Midbrain (tissue), 1 donor: ENCODE measurements at places on chromosomes 2 and 18.
A peak's percentile ranks its signal among the peaks of the same experiment; 100 is the strongest.

DNA sequence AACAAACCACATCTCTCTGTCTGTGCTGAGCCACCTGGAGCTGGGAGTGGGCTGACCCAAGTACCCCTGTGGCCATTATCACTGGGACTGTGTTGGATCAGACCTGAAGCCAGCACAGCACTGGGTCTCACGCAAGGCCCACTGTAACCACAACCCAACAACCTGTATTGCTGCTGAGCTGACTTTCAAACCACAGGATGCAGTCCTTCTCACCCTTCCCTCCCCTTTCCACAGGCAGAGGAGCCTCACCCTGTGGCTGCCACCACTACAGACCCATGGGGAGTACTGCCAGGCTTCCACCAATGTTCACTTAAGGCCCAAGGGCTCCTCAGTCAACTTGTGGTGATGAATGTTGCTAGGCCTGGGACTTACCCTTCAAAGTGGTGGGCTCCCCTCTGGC lies 135.7 kb downstream of the DIS3L2 start:
- DNase-seq: no peak

DNA sequence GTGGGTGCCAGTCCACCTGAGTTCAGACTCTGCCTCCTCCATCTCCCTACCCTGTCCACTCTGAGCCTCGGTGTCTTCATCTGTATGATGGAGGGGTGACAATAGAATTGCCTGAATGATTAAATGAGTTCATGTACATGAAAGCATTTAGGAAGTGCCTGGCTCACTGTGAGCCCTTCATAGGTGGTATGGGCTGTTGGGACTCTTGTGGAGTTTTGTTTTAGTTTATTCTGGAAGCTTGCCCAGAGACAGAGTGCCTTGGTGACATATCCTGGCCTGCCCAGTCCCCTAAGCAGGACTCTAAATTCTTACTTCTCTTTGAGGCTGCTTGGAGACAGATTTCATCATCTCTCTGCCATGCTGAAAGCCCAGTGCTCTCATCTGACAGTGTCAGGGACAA lies 24.5 kb upstream of the GIGYF2 start:
- DNase-seq: no peak

DNA sequence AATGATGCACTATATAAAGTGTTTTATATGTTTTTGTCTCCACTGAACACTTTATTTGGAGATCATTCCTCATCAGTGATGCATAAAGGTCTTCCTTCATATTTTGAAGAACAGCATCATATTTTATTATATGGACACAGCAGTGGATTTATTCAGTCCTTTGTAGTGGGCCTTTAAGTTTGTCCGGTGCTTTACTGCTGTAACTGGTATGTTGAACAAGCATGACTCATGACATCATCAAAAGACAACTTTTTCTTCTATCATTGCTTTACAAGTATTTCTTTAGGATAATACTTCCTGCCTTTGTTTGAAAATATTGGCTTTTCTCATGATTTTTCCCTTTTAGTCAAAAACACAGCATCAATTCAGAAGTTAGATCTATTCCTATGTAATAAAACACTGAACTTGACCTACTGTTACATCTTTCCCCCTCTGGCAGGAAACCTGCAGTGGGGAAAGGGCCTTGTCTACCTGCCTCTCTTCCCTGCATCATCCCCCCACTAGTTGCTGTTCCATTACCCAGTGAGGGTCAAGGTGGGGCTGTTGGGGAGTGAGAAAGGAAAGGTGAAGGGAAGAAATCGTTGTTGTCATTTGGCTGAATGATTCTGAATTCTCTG lies 241.2 kb downstream of the CYP26B1 start:
- DNase-seq: no peak

GRCh38 chr18:38619129-38619528 lies 1053.5 kb upstream of the CELF4 start:
- no peak for DNase-seq

- no peak for DNase-seq
These were observed 190.7 kb downstream of the CDH7 start for GRCh38 chr18:65941482-65941881.

- no peak for DNase-seq
These were observed 77.1 kb upstream of the CTAGE1 start for GRCh38 chr18:22494771-22495170.

DNA sequence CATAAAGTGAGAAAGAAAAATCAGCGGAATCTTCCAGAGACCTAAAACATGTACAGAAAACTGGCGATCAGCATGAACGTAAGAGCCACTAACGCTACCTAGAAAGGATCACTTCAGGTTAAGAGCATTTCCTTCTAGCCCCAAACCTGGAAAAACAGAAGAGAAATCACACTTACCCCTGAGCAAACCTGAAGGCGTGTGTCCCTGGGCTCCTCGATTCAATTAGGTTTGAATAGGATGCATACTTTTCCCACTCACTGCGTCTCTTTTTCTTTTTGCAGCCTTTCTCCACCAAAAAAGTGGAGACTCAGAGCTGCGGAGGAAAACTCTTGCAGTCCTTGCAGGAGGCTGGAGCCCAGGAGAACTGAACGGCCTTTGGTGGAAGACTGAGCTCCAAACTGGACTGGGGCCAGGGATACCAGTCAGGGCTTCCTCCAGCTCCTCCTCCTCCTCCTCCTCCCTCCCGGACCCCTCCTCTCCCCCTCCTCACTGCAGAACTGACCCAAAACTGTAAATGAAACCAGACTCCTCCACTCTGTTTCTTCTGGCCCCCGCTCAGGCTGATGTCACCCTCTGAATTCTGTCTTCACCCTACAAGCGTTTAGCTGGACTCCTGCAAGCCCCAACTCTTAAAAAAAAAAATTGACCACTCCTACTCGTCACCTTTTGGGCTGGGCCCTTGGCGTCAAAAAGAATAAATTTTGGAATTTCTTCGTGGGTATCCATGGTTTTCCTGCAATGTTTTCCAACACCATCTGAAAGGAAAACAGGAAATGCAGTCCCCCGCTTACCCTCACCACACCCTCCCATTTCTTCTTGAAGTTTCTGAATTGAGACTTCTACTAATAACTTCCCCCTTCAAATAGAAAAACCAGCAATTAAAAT lies at the start of gene COL6A3:
Gene COL6A3 (minus strand): TSS at position 388 of the 885 bp plus-strand sequence. CDS start 17,347 bp downstream, outside the sequence.
- no peak for DNase-seq

DNA sequence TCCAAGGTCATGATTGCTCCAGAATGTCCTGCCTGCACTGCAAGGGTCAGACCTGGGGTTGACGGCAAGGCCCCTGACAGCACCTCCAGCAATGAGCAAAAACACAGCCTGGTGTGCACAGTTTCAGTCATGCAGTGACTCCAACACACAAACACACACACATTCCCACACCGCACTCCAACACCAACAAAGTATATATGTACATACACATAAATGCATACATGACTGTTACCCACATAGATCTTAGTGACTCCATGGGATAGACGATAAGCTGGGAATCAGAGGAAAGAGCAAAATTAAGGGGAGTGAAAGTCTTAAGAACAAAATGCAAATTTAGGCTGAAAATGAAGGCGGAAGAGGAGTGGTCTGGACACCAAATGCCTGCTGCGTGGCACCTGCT lies 112.7 kb upstream of the TEKT4 start:
- no peak for DNase-seq

- DNase-seq: no peak
These were observed 122.9 kb upstream of the ACVR1C start for GRCh38 chr2:157751462-157752058.

GRCh38 chr18:12307701-12308385 lies at the start of gene TUBB6:
TUBB6 (plus strand) TSS chr18:12308241; CDS start chr18:12308293, 52 bp downstream.
- DNase-seq: no peak

DNA sequence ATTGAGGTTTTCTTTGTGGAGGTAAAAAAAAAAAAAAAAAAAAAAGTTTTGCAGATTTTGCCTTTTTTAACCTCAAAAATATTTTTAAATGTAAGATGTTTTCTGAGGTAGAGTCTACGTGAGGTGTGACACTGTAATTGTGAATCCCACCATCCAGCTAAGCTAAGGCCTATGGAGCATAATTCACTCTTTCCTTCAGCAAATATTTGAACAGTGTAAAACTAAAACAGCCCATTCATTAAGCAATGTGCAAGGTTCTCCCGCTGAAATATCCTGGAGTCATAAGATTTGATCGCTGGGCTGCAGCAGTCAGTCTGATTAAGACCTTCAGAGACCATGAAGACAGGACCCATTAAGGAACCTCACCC lies 105.1 kb downstream of the HNRNPLL start:
- DNase-seq: no peak

DNA sequence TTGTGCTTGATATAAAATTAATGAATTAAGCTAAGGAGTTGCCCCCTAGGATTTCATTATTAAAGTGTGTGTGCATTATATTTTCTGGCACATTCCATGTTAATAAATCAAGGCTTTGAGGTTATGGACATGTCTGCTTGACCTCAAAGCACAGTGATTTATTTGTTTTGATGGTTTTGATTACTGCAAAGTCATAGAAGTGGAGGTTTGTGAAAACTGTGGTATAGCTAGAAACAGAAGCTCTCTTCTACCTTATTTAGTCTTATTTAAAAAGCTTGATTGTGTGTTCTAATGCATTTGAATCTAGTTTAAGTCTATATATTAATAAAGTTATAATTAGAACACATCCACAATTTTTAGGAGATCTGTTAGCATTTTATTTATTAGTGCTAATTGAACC lies 32.2 kb downstream of the DOK6 start:
- DNase-seq: no peak

DNA sequence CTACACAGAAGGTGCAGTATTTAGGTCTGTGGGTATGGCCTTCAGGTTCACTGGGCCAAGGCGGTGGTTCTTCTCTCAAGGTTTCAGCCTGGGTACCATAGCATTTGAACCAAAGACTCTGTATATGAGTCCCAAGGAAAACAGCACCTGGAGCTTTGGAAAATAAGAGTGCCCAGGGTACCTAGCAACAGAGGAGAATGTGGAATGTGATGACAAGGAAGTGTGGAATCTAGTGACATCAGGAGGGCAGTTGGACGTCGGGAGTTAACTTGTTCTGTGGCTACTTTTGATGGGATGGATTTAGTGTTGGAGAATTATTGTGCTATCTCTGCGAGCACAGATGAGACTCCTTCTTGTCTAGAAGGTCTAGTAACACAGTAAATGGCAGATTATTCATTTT lies 201.2 kb downstream of the NOL4 start:
- no peak for DNase-seq

GRCh38 chr2:18427762-18428161 lies 132.7 kb downstream of the RDH14 start:
- DNase-seq: no peak

DNA sequence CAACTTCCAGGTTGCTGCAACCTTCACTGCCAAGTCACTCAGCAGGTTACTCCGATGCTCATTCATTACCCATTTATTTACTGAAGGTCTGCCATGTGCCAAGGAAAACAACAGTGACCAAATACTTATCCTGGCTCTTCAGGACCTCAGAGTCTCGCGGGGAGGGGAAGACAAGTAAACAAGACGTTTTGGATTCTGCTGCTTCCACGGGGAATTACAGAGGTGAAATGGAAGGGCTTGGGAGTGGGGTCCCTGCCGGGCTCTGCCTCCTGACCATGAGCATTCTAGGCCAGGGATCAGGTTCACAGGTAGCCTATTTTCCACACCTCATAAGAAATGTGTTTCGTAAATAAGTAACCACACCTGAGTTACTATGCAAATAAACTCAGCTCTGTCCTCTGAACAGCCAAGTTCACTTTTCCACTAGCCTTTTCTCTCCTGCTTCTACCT lies 68.1 kb downstream of the CLHC1 start:
- DNase-seq: no peak

DNA sequence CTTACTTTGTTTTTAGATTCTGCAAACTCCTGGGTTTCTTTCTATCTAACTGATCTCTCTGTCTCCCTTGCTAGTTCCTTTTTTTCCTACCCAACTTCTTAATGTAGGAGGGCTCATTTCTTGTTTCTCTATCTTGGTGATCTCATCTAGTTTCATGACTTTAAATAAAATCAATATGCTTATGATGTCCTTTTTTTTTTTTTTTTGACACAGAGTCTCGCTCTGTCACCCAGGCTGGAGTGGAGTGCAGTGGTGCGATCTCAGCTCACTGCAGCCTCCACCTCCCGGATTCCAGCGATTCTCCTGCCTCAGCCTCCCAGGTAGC lies 42.2 kb upstream of the IL1RL1 start:
- no peak for DNase-seq

GRCh38 chr18:76275727-76276313 lies 219.2 kb downstream of the ZNF516 start:
- no peak for DNase-seq

DNA sequence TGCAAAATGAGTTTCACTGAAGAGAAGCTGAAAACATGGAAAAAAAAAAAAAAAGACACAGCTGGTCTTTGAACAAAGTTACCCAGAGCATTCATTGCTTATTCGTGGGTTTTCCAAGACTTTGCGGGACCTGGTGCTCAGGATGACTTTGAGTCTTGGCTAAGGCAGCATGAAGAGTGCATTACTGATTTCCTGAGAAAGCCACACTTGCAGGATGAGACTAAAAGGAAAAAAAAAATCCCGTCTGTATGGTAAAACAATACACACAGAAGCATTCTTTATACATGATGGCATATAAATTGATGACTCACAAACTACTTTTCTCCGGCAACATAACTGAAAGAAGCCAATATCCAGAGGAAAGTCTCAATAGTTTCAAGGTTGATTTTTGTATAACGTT lies 195.4 kb downstream of the SPP2 start:
- no peak for DNase-seq

- DNase-seq: peak; percentile 50
These were observed 709 bp downstream of the UGP2 start for GRCh38 chr2:63842149-63843061.

- DNase-seq: no peak
These were observed 767.7 kb downstream of the TSN start for GRCh38 chr2:122523143-122523542.

DNA sequence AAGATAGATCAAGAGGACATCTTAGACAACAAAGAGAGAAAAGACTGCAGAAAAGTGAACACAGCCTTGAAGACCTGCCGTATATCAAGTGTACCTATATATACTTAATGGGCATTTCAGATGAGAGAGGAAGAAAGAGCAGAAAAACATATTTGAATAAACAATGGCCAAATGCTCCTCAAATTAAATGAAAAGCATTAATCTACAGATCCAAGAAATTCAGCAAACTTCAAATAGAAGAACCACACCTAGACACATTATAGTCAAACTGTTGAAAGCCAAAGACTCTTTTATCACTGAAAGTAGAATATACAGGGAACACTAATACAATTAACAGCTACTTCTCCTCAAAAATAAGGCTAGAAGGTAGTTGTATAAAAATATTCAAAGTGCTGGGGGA lies 18.7 kb upstream of the TTL start:
- no peak for DNase-seq

- peak; percentile 74 for DNase-seq
These were observed 59.3 kb upstream of the RFX8 start for GRCh38 chr2:101534149-101534611.

DNA sequence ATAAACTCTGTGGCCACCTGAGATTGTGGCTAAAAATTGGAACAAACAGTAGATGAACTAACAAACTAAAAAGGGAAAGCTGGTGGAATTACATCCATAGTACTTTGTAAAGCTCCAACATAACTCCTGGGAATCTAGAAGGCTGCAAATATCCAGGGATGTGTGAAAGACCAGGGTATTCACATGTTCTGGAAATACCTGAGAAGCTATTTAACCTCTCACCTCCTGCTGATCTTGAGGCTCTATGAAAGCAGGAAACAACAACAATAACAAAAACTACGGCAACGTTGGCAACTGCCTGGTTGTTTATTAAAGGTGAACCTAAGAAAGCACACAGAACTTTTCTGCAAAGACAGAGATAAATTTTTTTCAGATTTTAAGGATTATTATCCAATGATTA lies 171.3 kb downstream of the CCDC178 start:
- no peak for DNase-seq
